Psoas muscle (tissue), 8 donors: ENCODE measurements at places on chromosomes 7 and 10. TPM values are rescaled to one million over a fixed set of nuclear protein-coding genes. Genes with fewer than 3 reads are reported as not detected.

Gene ITIH2
- not detected for polyA plus RNA-seq

Gene ZNF239
- polyA plus RNA-seq: 7.1 TPM

Gene EVX1
- polyA plus RNA-seq: not detected

Gene PRSS1
- polyA plus RNA-seq: not detected

Gene SLC18A2
- 0.10 TPM for polyA plus RNA-seq

Gene C10orf67
- 0.03 TPM for polyA plus RNA-seq

Gene HHEX
- 2.0 TPM for polyA plus RNA-seq

Gene LUC7L2
- 82.3 TPM for polyA plus RNA-seq

Gene SPDYE2
- polyA plus RNA-seq: 0.13 TPM

Gene CDHR1
- not detected for polyA plus RNA-seq

Gene LLCFC1
- polyA plus RNA-seq: not detected

Gene POU6F2
- polyA plus RNA-seq: not detected

Gene PARD3
- 53.4 TPM for polyA plus RNA-seq

Gene ZNF467
- 0.87 TPM for polyA plus RNA-seq

Gene C10orf143
- polyA plus RNA-seq: 4.1 TPM

Gene ZNF727
- polyA plus RNA-seq: 1.2 TPM

Gene SH2B2
- 13.1 TPM for polyA plus RNA-seq

Gene SMC3
- 25.3 TPM for polyA plus RNA-seq

Gene PCDH15
- not detected for polyA plus RNA-seq

Gene PRSS2
- polyA plus RNA-seq: 2.8 TPM

Gene FXYD4
- 0.18 TPM for polyA plus RNA-seq

Gene FKBP9
- polyA plus RNA-seq: 15.1 TPM

Gene PTF1A
- not detected for polyA plus RNA-seq

Gene HDAC9
- 3.5 TPM for polyA plus RNA-seq

Gene FBXL13
- 0.14 TPM for polyA plus RNA-seq

Gene NKX2-3
- polyA plus RNA-seq: not detected

Gene CPA5
- polyA plus RNA-seq: 1.3 TPM

Gene SMKR1
- polyA plus RNA-seq: not detected

Gene FAM25G
- not detected for polyA plus RNA-seq

Gene WNT8B
- not detected for polyA plus RNA-seq

Gene PAPOLB
- not detected for polyA plus RNA-seq

Gene KIF11
- polyA plus RNA-seq: 0.40 TPM

Gene TMEM236
- 0.15 TPM for polyA plus RNA-seq

Gene KRIT1
- polyA plus RNA-seq: 14.0 TPM
